Activated CD4-positive, alpha-beta T cell treated with anti-CD3 and anti-CD28 coated beads, Interleukin-2, amount 50 U/mL, for 4 hours (primary cell): ENCODE measurements at places on chromosomes 3 and 15.

DNA sequence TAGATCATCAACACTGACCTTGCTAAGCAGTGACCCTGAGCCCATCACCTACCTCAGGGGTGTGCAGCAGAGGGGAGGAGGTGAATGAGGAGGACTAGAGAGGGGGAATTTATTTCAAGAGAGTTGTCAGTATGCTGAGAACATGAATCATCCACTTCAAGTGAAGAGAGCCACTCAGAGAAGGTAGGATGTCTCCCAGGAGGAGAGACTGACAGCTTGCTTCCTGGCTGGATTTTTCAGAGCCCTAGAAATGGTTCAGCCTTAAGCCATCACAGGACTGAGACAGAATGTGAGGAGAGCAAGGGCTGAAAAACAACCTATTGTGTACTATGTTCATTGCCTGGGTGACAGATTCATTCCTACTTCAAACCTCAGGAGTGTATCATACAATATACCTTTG lies 34.8 kb downstream of the CCNL1 start:
- no peak for DNase-seq

GRCh38 chr3:58041182-58041825 lies 33.1 kb downstream of the FLNB start:
- DNase-seq = no peak

- no peak for DNase-seq
These were observed 267.7 kb downstream of the CHL1 start for GRCh38 chr3:464255-464654.

DNA sequence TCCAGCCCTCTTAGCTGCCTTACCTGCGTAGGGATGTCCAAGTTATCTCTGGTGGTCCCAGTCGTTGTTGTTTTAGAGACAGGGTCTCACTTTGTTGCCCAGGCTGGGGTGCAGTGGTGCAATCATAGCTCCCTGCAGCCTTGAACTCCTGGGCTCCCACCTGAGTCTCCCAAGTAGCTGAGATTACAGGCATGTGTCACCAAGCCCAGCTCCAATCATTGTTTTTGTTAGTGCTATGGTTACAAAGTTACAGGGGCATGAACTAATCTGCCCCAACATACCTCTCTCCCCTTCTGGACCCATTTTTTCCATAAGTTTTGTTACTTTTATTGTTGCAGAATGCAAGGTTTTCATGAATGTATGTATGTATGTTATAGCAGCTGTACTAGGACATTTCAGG lies 54.7 kb downstream of the CTDSPL2 start:
- no peak for DNase-seq

DNA sequence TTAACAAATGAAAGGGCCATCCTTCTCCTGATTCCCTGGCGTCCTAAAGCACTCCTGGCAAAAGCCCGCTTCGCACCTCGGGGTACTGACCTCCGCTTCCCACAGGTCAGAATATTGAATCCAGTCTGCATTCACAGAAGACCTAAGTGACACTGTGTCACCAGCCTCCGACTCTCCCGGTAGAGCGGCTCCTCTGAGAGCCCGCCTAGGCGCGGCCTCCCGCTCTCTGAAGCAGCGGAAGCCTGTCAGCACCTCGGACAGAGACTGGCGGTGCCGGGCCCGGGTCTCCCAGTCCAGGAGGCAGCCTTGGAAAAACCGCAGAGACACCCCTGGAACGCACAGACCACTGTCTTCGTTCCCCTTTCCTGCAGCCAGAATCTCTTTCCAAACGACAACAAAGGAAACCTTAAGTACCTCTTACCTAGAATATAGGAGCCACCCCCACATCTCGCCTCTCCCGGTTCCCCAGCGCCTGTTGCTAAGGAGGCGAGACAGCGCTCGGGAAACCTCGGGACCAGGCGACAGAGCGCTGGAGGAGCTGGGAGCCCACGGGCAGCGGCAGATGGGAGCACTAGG lies 1.2 kb downstream of the GABRB3 start:
- no peak for DNase-seq

DNA sequence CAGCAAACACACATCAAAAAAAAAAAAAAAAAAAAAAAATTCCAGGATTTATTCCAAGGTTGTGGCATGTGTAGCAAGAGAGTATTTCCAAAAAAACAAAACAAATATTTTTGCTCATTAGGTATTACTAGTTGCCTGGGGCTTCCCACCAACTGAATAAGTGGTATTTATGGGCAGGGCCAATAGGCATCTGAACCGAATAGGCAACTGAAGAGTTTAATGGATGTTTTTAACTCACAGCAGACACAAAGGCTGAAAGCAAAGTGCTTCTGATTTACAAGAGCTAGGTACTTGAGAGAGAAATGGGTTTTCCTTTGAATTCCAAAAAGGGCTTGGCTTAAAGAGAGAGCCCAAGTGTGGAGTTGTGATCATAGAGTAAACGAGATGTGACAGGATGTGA lies 21.4 kb downstream of the EIF4E3 start:
- DNase-seq = no peak

DNA sequence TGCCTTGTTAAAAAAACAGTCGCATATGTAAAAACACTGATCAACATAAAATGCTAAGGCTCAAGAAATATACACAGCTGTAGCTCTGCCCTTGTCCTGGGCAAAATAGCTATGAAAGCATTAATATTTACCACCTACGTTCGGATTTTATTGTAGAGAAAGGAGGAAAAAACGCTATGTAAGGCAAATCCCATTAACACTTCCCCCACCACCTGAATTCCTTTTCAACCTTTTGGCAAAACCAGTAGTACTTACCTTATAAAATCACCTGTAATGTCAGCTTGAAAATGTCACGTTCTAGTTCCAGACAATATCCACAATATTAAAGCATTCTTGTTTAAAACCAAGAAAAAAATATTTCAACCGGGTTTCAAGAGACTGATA lies 3.6 kb downstream of the TRA2B start:
- no peak for DNase-seq

- no peak for DNase-seq
These were observed 741.0 kb downstream of the MCTP2 start for GRCh38 chr15:94972314-94972713.

DNA sequence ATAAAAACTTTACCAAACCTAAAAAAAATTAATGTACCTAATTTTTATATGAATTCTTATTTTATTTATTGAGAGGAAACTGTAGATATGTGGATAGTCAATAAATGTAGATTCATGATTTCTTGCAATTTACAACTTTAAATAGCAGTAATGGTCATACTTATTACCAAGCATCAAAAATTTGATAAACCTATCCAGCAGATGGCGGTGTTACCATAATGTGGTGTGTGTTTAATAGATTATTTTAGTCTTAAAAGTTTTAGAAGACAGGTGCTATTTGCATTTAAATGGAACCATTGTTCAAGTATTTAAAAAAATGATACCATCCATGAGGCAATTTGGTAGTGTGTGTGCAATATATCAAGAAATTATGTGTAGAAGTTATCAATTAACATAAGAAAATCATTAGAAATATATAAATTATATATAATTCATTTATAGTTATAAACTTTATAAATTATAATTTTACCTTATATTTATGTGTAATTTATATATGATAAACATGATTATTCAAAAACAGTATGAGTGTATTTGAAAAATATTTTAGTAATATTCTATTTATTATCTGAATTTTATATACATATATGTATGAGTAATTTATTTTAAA lies 176.0 kb upstream of the BCHE start:
- DNase-seq = no peak

- DNase-seq = no peak
These were observed 15.3 kb downstream of the SLC28A1 start for GRCh38 chr15:84899750-84900149.

DNA sequence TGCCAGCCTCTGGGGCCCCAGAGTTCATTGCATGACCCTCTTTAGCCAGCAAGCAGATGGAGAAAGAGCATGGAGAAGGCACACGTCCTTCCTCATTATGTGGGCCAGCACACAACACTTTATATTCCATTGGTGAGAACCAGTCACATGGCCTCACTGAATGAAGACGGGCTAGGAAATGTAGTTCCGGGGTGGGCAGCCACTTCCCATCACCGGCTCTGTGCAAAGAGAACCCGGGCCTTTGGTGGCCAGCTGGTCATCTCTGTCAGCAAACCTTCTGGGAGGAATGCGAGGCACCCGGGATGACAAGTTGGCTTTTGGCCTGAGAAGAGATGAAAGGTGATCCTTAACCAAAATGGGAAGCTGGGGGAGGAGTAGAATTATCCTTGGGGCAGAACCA lies 90.2 kb upstream of the VGLL4 start:
- DNase-seq = no peak

DNA sequence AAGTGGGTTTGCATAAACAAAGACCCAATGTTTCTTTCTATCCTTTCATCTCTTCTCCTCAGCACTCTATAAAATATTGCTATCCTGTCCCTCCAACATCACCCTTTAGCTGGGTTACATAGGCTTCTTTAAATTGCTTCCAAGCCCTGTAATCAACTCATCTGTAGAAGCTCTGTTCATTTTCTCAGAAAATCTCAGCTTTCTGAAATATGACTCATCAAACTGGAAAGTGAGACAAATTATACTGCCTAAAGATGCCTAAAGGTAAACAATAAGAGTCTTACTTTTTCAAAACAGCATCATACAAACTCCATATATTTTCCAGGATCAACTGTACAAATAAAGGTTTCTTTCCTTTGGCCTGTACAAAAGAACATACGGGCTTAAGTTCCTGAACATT lies 33.8 kb downstream of the EFL1 start:
- no peak for DNase-seq

DNA sequence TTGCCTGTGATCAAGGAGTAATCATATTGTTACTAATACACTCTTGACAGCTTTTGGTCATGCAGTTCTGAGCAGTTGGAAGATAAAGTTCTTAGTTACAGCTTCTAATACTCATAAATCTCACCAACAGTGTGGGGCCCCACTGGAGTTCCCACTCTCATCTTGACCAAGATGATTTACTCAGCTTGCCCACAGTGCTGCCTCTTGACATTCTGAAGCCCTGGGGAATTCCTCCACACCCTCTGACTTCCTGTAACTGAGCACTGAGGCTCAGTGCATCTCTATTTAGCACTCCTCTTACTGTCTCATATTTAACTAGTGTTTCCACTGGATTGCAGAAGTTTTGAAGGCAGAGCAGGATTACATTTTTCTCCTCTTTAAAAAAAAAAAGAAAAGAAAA lies 1.9 kb upstream of the ARL6IP5 start:
- DNase-seq = peak; percentile 60

DNA sequence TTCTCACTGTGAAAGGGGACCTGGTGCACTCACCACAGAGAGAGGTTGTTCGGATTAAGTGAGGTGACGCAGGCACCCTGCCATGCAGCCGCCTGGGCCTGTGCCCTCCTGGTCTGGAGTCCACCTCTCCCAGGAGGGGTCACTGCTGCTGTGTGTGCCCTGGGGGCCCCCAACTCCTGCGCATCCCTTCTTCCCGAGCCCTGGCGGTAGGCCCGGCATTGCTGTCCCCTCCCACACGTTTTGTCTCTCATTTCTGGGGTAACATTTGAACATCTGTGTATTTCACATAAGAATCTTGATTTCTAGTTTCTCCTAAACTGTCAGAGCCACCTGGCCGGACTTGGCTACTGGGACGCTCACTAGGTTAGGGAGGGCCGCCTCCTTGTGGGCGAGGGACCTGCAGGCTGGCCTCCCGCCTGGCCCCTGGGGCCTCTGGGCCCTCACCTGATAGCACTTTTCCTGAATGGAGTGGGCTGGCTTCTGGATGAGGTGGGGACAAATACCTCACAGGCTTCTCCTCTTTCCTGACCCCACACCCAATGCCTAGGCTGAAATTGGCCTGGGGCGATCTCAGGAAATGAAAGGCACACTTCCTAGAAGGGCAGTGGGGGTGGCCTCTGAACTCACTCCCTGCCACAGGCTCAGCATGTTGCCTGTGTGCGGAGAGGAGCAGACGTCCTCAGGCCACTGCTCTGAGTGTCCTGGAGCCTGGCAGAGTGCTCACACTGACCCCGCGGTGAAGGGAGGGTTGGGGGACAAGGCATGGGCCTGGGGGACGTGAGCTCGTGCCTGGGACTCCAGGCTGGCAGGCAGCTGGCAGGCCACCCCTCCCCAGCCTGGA lies 104.2 kb upstream of the PRR23E start:
- DNase-seq = no peak

DNA sequence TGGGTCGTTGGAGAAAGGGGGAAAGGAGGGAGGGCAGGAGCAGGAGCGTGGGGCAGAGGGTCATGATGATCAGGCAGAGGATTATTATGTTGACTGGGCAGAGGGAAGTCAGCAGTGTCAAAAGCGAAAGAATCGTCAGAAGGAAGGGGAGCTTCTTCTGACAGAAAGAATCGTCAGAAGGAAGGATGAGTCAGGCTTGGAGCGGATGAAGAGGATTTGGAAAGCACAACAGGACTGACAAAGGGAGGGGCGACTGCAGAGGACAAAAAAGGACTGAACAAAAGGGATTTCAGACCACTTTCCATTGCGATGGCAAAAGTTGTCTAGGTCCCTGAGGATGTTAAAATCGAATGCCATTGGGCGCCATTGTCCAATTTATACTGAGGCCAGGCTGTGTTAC lies 1053.5 kb downstream of the SI start:
- DNase-seq = no peak

DNA sequence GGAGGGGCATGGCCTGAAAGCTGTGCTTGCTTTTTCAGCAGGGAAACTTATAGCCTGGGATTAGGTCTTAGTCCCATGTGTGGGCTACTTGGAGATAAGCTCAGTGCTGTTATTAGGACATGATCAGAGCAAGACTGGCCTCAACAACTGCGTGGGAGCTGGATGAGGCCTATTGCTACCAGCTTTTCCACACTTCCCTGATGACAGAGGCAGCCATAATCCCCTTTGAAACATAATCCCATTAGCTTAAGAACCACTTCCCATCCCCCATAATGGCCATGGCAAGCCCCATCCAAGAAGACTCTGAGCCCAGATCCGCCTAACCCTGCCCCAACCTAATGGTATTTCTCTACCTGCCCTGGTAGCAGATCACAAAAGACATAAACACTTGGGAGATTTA lies 26.6 kb upstream of the GK5 start:
- DNase-seq = no peak

DNA sequence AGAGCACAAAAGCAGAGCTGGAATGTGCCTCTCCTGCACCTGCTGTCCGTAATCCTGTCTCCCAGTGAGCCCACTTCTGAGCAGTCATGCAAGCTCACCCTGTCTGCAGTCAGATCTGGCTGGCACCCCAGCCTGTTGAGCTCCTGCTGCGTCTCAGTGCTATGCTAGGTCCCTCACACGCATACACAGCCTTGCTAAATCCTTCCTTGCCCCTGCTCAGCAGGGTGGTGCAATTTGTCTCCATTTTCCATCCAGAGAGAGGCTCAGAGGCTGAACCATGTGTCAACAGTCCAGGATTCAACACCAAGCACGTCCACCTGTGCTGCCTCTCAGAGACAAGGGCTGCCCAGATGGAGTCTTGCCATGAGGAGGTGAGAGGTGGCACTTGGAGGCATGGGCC lies 11.0 kb downstream of the POMGNT2 start:
- no peak for DNase-seq

DNA sequence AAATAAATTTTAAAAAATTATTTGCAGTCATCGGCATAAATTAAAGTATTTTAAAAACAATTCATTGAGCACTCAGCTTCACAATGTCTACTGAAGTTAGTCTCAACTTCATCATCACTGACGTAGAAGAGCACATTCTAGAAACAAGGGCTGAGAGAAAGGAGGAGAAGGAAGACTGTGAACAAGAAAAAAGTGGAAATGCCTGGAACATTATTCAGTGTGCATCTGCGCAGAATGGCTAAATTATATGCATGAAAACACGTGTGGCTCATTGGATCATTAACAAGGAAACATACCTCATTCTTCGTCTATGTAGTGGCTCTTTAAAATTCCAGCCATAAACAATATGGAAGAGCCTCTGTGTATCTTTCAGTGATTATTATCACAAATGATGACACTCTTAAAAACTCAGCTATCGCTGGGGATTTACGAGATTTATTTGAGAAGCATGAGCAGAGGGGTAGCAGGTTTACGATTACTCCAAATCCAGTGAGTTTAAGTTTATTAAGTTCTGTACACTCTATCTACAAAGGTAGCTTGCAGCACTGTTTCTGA lies 404.2 kb upstream of the CDIN1 start:
- no peak for DNase-seq
